Activated T-helper 17 cell treated with anti-CD3 and anti-CD28 coated beads, Interleukin-2, amount 50 U/mL, for 72 hours (primary cell): ENCODE measurements at places on chromosomes 3 and 15. TPM values are rescaled to one million over a fixed set of nuclear protein-coding genes. Genes with fewer than 3 reads are reported as not detected.

SEMA5B gene
- 0.40 TPM for total RNA-seq

CNTN6 gene
- not detected for total RNA-seq

ERICH6 gene
- total RNA-seq: 0.21 TPM

XYLB gene
- 6.3 TPM for total RNA-seq

GRCh38 chr3:127789990-127790881, 32.1 kb downstream of the MGLL start:
- ATAC-seq: no peak

DNA sequence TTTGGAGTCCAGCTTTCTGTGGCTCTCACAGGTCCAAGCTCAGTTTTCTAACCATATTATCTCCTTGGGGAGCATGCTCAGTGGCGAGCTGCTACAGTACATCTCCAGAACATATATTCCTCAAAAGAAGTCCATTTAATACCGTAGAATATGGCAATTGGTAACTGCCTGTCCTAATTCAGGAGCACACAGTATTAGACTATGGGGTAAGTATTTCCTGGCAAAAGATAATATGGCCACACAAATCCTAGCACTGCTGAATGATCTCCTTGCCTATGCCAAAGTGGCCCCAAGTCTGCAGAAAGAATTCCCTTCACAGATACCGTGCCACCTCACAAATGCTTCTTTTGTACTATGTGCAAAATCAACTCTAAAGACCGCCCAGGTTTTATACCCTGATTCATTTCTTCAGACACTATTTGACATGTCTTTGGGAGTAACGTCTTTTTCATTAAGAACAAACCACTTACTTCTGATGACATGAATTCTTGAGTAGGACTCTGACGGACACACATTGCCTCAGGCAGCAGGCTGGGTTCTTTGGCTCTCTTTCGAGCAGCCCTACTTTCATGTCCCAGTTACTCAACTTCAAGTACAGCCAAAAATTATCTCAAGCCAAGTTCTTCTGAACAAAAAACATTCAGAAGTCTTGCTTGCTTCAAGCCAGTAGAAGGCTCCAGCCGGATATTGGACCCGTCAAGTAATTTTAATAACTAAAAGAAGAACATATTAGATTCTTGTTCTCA, 368.3 kb upstream of the DCBLD2 start:
- ATAC-seq: no peak

GRCh38 chr3:140377644-140378043, 300.2 kb upstream of the TRIM42 start:
- ATAC-seq: no peak
